ENCODE measurements at places on chromosomes 7 and 10.

- DNase-seq, result no peak
These were observed 37.3 kb upstream of the LEP start for GRCh38 chr7:128203710-128204214.

DNA sequence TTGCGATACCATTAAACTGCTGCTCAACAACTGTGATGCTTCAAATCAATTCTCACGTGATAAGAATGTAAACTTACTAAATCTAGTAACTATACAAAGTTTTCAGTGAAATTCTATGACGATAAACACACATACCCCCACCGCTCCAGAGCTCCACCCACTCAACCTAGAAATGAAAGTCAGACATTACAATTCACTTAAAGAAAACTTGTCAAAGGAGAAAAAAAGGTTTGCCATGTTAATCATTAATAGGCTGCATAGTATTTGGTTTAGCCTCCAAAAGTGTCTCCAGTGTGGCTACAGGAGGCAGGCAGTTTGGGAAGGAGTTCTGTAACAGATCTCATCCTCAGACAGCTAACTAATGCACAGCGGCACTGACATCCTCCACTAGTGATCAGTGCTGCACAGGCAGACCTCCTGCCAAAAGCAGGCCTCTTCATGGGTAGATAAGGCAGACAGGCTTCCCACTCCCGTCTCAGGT, 3.1 kb downstream of the HERPUD2 start:
- no peak for DNase-seq

DNA sequence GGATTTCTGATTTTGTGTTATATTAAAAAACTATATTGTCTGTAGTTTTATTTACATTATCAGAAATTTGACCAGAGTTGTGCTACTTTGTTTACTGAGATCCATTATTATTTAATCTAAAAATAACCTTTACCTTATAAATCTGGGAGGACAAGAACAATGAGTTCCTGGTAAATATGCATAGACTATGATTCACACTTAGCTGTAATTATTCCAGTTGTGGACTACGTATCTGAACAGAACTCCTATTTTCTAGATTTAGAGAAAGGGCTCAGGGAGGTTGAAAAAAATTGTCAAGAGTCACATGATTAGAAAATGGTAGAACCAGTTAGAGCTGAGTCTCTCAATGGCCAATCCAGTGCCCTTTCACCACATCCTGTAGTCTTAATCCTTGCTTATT, 4.2 kb upstream of the GPR158 start:
- no peak for DNase-seq

DNA sequence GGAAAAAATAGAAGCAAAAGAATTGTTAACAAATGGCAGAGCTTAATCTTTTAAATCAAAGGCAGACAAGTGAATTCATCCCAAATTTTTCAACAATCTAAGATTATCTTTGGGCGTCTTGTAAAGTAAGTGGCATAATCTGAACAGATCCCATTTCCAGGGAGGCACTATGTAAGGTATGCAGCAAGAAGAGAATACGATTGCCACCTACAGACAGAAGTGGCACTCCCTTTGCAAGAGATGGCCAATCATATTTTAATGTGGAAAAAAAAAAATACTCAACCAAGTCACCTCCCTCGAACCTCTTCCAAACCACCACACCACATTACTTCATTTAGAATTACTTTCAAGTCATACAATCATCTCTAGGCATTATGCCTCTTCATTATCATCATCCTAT, 4.0 kb downstream of the GFRA1 start:
- no peak for DNase-seq

DNA sequence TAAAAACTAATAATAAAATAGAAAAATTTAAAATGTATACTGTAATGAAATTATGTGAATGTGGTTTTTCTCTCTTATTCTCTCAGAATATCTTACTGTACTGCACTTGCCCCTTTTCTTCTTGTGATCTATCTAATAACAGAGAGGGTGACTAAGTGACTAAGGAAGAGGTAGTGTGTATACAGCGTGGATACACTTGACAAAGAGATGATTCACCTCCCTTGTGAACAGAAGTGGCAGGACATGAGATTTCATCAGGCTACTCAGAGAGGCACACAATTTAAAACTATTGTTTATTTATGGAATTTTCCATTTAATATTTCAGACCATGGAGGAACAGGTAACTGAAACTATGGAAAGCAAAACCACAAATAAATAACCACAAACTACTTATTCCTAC, 806.6 kb upstream of the GHITM start:
- no peak for DNase-seq

DNA sequence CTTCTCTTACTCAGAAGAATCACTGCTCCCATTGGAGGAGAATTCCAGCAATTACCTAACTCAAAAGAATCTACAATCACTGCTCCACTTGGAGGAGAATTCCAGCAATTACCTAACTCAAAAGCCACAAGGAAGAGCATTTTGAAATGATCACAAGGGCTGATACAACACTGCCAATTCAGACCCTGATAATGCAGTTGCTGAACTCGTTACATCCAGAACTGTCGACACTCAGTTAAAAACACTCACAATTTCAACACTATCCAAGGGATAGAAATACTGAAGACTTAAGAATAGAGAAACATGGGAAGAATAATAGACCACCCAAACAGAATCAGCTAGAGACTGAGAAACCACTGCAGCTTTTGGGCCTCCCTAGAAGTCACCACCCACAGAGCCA, 27.8 kb downstream of the AFAP1L2 start:
- no peak for DNase-seq

DNA sequence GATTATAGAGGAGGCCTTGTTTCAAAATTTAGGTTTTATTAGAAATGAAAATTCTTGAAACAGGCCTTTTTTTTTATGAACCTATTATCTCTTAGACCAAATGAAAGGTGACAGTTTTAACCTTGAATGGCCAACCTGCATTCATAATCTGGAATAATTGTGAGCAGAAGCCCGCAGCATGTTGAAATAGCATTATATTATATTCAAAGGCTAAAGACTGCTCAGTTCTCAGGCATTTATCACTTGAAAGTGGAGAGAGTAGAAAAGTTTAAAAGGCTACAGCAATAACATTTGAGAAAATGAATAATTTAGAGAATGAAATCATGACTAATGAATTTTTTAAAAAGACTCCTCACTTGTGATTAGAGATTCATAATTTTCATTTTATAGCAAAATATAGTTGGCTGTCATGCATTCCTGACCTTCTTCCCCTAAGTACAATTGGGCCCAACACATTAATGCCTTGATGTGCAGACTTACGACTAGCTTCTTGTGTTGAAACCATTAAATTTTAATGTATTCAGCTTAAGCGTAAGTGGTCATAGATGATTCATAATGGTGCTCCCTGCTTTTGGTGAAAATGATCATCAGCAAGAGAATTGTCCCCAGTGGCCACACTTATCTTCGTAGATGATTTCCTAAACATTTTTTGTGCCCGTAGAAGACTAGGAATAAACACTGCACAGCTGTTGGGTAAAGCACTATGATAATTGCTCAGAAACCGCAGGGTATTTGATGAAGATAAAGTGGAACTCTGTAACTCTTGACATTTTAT, 346.6 kb upstream of the BMPER start:
- DNase-seq, result no peak

DNA sequence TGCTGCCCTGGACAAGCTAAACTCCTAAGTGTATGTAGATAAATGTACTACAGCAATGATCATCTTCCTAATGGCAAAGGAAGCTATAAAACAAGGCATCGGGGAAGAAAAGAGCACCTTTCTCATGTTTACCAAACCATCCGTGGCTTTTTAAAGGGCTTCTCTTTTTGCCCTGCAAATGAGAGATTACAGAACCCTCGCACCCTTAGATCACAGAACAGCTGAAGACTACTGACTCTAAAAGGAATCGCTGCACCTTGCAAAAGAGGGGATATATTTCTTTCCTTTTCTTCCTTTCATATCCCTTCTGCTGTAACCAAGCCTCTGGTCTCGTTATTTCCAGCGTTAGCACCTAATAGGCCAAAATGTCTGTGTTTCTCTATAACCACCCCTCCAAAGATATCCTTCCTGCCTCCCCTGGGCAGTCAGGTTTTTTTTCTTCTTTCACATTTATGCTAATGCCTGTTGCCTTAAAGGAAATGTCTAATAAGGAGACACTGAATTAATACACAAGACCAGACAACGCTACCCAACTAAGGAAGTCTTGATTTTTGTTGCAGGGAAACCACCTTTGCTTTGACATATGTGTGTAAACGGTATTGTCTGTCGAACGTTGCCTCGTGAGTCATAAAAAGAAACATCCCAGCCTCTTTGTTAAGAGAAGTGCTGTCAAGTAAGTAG, 10.5 kb downstream of the ST8SIA6 start:
- DNase-seq, result no peak

- no peak for DNase-seq
These were observed 410.0 kb upstream of the MGMT start for GRCh38 chr10:129056734-129057689.

DNA sequence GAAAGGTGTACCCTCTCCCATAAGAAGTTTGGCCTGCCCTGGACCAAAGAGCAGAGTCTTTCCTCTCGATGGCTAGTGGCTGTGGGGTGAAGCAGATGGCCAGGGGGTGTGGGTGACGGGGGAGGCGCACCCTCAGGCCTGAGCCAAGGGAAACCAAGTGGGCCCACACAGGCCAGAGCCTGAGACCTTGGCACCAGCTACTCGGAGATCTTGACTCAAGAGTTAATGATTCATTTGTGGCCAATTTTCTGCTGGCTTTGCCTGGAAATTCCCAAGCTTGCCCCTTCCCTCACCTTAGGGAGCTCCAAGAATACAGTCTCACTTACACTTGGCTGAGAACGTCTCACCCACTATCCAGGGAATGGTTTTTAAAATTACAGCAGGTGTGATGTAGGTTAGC, 42.7 kb downstream of the ZMIZ1 start:
- DNase-seq, result no peak

DNA sequence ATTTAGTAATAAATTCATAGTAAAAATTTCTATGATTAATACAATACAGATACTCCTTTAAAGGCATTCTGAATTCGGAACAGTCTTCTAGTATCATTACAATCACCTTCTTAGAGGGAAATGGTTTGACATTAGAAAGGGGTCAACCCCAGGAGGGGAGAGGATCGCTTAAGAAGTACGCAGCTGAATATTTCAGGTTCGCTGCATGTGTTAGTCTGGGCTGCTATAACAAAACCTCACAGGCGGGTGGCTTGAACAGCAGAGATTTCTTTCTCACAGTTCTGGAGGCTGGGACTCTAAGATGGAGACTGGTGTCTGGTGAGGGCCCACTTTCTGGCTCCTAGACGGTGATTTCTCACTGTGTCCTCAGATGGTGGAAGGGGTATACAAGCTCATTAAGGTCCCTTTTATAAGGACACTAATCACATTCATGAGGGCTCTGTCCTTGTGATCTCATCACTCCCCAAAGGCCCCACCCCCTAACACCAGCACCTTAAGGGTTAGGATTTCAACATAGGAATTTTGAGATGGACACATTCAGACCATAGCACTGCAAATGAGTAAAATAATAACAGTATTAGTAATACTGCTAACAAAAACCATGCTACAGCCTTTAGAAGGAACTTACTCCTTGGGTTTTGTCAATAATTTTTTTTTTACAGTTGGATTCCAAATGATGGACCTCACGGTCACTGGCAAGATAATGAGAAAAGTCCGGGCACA, 34.0 kb downstream of the GNA12 start:
- no peak for DNase-seq

DNA sequence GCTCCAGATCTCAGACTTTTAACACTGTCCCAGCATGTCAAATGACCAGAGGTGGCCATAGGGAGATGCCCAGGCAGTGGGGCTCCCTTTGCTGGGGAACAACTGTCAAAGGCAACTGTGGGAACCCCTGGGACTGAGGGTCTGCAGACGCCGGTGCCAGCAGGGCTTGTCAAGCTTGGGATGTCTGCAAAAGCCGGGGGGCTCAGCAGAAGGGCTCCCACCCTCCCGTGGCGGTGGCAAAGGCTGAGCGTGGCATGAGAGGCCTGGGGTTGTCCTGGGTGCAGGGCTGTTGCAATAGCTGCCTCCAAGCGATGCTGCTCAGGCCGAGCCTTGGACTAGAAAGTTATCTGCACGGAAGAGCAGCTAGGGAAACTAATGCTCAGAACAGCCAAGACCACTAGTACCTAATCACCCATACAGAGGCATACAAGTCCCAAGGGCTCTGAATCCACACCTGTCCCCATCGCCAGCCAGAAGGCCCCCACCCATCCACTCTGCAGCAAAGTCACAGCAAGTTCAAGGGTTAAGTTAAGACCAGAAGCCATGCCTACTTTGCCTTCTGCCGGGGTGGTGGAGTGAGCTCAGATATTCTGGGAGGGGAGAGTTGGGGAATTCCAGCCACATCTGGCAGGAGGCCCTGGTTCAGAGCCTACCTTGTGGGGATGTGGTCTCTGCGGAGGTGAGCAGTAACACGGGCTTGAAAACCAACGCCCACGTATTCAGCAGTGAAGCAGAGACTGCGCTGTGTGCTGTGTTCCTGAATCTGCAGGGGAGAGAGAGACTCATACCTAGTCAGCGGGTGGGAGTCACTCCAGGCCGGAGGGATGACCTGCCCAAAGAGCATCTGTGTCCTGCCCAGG, 4.6 kb downstream of the SH2B2 start:
- peak; percentile 25 for DNase-seq

DNA sequence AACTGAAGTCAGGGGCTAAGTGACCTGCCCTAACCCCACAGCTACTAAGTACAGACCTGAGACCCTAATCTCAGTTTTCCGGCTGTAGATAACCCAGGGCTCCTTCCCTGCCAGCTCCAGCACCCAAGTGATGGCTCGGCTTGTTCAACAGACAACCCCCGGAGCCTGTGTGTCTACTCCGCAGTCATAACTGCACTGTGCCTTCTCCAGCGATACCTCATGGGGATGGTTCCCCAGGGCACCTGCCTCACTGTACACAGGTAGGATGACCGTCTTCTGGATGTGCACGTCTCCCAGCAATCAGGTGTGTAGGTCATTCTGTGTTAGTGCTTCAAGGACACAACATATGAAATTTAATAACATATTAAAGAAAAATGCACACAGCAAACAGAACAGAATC, 37.1 kb downstream of the CPXM2 start:
- no peak for DNase-seq

DNA sequence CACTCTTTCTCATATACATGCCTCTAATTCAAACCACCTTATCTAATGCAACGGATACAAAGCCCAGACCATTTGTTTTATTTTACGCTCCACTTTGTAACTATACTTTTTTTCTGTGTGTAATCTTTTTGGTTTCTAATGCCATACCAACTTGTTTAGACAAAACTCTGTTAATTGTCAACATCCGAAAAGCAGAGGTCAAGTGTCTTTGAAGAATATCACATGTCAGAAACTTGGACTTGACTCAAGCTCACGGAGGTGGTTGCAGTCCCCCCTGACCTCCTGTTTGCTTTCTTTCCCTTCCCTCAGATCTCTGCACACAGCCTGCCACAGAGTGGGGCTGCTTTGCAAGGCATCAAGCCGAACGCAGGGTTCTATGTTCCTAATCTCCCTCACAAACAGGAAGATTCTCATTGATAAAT, 698.9 kb downstream of the PARD3 start:
- no peak for DNase-seq
